SK-N-SH (cell line): ENCODE measurements at places on chromosomes 7 and 10.

DNA sequence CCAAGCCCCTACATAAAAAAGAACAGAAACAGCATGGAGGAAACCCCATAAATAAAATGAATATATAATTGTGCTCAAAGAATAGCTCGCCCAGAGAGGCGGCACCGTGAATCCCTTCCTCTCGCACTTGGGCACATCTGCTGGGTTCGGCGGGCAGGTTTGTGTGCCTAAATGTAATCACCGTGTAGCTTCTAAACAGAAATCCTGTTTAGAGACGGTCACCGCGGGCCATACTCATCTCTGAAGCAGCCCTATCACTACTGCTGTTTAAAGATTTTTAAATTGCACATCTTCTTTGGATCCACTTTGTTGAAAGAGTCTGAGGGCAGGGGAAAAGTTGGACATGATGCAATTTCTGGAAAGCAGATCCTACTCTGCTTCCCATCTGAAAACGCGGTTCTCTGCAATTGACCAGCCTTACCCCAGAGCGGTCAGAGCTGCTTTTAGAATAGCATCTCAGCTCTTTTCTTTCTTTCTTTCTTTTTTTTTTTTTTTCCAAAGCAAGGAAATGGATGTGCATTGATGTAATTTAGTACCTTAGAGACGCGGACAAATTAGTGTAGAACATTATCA lies 6.4 kb downstream of the DRGX start:
- DNase-seq = no peak

DNA sequence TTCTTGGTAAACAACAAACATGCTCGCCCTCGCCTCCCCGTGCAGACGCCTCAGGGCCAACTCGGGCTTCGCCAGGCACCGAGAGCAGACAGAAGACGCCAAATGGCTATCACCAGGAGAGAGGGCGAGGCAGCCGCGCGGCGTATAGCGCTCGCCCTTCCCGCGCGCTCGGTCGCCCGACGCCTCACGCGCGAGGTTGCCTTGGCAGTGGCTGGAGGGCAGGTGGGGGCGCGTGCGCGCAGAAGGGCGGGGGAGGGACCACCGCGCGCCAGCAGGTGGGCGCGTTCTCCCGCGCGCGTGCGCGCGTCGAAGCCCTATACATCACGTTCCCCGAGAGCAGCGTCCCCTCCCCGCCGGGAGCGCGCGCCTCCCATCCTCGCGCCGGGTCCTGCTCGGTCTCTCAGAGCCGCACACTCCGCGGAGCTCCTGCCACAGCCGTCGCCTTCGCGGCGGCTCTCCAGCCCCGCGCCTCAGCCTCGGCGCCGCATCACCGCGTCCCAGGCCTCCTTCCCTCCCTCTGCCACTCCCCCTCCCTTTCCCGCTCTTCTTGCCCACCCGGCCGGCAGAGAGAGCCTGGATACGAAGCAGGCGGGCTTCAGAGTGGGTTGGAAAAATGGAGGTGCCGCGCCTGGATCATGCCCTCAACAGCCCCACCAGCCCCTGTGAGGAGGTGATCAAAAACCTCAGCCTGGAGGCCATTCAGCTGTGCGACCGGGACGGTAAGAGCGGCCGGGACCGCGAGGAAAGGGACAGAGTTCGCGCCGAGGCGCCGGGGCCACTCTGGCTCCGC lies at the start of gene PHYHIPL:
TSS of gene PHYHIPL (plus strand) at position 403 of the 790 bp plus-strand sequence. CDS start at position 614, 211 bp downstream.
- peak; percentile 88 for DNase-seq

DNA sequence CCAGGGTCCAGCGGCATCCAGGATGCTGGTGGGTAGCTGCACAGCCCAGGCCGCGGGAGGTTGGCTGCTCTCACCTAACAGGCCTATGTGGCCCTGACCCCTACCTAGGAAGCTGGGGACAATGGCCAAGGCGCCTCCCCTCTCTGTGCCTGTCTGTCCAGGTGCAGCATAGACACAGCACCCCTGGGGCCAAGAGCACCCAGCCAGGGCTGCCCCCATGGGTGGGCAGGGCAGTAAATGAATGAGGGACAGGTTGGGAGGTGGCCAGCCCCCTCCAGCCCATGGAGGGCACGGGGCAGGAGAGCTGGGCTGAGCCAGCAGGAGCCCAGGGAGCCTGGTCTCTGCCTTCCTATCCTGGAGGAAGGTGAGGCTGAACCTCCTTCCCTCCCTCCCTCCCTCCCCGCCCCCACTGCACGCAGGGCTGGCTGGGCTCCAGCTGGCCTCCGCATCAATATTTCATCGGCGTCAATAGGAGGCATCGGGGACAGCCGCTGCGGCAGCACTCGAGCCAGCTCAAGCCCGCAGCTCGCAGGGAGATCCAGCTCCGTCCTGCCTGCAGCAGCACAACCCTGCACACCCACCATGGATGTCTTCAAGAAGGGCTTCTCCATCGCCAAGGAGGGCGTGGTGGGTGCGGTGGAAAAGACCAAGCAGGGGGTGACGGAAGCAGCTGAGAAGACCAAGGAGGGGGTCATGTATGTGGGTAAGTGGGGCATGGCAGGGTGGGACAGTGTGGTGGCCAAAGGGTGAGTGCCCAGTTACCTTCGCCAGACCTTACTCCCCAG lies at the start of gene SNCG:
TSS of gene SNCG (plus strand) at position 484 of the 785 bp plus-strand sequence. CDS start at position 583, 99 bp downstream.
- DNase-seq = no peak

- DNase-seq = no peak
Measured at GRCh38 chr7:41915871-41916270, 213.0 kb upstream of the INHBA start.

- DNase-seq = no peak
Measured at GRCh38 chr7:80216996-80217842, 82.6 kb downstream of the GNAI1 start.

- DNase-seq = no peak
Measured at GRCh38 chr7:37142958-37143357, 305.7 kb downstream of the ELMO1 start.

DNA sequence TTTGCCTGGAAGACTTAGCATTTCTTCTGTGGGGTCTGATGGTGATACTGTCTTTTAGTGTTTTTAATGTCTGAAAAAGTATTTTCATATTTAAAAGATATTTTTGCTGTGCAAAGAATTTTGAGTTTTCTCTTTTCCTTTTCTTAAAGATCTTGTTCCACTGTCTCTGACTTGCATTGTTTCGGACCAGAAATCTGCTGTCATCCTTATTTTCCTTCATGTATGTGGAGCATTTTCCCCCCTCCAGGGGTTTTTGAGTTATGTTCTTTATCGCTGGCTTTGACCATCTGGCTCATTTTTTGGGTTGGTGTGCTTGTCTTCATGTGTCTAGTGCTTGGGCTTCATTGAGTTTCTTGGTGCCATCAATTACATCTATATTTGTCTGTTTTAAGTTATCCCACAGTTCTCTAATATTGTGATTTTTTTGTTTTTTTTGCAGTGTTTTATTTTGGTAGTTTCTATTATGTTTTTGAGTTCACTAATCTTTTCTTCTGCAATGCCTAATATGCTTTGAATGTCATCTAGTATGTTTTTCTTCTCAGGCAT lies 119.9 kb downstream of the MGMT start:
- DNase-seq = no peak

DNA sequence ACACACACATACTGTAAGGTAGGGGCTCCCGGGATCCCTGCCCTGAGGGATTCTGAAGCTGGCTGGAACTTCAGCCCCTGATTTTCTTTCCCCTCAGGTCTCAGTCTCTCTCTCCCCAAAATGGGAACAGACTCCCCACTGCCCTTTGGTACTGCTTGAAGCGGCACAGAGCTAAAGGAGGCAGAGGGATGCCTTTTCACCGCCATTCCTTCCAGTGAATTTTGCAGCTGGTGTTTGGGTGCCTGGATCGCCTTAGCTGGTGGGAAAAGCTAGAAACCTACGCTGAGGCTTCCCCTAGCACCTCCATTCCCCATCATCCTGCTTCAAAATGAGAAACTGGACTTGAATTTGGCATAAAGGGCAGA lies 2.7 kb upstream of the CUEDC2 start:
- DNase-seq = no peak

DNA sequence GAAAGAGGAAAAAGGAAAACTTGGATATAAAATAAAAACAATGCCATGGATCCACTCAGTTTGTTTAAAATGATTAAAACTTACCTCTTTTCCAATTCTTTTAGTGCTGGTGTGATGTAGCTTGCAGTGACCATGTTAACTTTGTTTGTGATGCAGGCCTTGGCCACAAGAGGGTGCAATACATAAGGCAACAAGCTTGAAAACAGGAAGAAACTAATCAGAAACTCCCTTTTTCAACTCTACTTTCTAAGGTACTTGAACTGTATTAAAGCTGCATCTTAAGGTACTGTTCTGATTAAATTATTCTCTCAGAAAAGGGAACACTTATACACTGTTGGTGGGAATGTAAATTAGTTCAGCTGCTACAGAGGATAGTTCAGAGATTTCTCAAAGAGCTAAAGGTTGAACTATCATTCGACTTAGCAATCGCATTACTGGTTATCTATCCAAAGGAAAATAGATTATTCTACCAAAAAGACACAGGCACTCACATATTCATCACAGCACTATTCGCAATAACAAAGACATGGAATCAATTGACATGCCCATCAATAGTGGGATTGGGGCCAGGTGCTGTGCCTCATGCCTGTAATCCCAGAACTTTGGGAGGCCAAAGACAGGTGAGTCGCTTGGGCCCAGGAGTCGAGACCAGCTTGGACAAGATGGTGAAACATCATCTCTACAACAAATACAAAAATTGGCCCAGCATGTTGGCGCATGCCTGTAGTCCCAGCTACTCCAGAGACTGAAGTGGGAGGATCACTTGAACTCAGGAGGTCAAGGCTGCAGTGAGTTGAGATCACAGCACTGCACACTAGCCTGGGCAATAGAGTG lies 50.9 kb downstream of the AASS start:
- DNase-seq = peak; percentile 26

GRCh38 chr7:45258533-45259226 lies 101.1 kb downstream of the RAMP3 start:
- DNase-seq = peak; percentile 25

DNA sequence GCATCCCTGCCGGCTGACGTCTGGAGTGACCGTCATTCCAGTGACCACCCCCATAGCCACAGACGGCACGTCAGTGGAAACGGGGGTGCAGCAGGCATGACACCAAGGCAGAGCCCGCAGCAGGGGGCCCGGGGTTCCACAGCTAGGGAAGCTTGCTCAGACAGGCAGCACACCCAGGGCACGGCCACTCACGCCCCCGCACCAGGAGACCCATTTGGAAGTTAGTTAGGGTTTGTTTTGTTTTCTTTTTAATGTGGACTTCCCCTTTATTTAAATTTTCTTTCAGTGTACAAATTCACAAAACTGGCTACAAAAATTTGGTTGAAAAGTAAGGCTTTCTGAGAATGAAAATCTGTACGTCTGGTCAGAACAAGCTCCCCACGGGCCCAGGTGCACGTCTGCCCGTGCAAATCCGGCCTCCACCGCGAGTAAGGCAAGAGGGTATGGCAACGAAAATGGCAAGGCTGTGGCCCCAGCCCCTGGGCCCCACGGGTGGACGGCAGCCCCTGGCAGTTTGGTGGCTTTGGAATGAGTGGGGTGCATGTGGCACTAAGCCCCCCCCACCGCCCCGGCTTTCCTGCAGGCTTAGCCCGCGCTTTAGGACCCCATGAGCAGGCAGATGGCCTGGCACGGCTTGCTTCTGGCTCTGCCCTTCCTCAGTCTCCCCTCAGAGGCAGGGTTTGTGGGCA lies 124.2 kb downstream of the FAM53B start:
- no peak for DNase-seq

DNA sequence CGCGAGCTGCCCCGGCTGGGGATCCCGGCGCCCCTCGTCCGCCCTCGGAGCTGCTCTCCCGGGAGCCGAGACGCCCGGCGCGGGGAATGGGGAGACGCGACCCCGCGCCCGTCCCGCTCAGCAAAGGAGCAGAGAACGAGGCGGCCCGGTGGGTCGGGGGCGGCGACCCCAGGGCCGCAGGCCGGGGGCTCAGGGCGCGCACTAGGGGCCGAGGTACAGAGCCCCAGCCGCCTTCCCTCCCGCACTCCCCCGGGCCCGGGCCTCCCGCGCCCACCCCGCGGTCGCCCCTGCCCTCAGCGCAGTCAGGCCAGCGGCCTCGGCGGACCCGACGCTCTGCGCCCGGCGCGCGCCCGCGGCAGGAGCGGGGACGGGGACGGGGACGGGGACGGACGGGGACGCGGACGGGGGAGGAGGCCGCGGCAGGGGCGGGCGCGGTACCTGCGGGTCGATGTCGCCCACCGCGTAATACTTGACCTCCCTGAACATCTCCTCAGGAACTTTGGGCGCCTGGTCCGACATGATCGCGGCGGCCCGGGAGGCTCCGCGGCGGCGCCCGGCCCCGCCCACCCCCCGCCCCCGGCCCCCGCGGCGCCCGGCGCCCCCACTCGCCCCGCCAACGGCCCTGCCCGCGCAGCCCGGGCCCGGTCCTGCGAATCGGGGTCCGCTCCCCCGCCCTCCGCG lies 373 bp downstream of the PAXIP1 start:
- peak; percentile 92 for DNase-seq

- DNase-seq = no peak
Measured at GRCh38 chr7:51352174-51353100, 35.8 kb upstream of the COBL start.

DNA sequence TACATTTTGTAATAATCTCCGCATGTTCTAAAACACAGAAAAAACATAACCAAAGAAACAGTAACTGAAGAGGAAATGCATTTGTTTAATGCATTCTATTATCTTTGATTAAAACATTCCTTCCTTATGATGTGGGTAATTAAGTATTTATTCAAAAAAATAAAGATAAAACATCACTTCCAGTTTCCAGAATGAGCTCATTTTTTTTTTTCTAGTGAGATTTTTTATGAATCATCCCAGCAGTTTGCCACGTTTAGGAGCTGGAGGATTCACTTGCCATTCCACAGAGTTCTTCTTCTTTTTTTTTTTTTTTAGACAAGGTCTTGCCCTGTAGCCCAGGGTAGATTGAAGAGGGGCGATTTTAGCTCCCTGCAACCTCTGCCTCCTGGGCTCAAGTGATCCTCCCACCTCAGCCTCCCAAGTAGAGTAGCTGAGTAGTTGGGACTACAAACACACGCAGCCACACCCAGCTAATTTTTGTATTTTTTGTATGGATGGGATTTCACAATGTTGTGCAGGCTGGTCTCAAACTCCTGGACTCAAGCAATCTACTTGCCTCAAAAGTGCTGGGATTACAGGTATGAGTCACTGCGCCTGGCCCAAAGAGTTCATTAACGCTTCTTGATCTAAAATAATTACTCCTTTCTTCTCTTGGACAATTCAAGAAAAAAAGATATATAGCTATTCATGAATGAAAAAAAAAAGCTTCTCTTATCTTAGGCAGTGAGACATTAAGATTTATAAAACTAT lies 177.3 kb downstream of the DKK1 start:
- no peak for DNase-seq

GRCh38 chr10:86106616-86107015 lies 260.0 kb downstream of the GRID1 start:
- DNase-seq = no peak
